MCF 10A (cell line): ENCODE measurements at places on chromosomes 2 and 18. TPM values are rescaled to one million over a fixed set of nuclear protein-coding genes. Genes with fewer than 3 reads are reported as not detected.

GRCh38 chr2:128235581-128235980, 83.1 kb downstream of the HS6ST1 start:
- no peak for DNase-seq
- H3K4me3 ChIP-seq = no peak overlapping the region
- no peaks in the 10 kb centered on the region for H3K36me3 ChIP-seq
- H3K27ac ChIP-seq = no peak overlapping the region
- H3K4me1 ChIP-seq = peaks cover 8% of the 10 kb centered on the region

DNA sequence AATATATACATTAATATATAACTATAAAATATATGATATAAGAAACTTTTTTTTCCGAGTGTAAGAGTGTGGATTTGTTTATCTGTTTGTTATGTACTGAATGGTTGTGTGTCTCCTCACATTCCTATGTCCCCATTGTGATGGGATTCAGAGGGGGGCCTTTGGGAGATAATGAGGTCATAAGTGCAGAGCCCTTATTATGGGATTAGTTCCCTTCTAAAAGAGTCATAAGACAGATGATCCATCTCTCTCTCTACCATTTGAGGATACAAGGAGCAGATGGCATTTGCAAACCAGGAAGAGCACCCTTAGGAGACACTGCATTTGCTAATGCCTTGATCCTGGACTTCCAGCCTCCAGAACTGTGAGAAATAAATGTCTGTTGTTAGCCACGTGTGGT, 30.3 kb upstream of the SAP130 start:
- H3K36me3 ChIP-seq = no peaks in the 10 kb centered on the region
- no peak overlapping the region for H3K4me3 ChIP-seq

GRCh38 chr18:49842656-49843055, 29.3 kb upstream of the ACAA2 start:
- no peak overlapping the region for H3K27ac ChIP-seq
- no peak for DNase-seq
- H3K4me1 ChIP-seq = peaks cover 20% of the 10 kb centered on the region
- no peak overlapping the region for H3K4me3 ChIP-seq
- H3K36me3 ChIP-seq = no peaks in the 10 kb centered on the region
- H3K27me3 ChIP-seq = no peaks in the 10 kb centered on the region

DNA sequence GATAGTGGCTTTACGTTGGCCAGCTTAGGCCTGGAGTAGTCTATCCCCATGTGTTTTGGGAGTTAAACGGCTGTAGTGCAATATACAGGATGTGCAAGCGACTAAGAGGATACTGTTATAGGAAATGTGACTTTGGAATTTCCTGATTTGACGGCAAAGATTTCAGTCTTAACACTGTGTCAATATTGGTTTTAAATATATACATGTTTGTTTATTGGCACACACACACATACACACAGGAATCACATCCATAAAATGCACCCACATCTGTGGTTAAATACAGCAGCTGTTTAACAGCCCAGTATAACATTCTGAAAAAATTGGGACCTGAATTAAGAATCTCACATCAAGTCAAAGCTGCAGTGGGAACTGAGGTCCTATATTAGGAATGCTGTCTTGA, 347.1 kb downstream of the TXNL1 start:
- no peaks in the 10 kb centered on the region for H3K27me3 ChIP-seq
- no peak overlapping the region for H3K4me3 ChIP-seq
- no peaks in the 10 kb centered on the region for H3K4me1 ChIP-seq

DNA sequence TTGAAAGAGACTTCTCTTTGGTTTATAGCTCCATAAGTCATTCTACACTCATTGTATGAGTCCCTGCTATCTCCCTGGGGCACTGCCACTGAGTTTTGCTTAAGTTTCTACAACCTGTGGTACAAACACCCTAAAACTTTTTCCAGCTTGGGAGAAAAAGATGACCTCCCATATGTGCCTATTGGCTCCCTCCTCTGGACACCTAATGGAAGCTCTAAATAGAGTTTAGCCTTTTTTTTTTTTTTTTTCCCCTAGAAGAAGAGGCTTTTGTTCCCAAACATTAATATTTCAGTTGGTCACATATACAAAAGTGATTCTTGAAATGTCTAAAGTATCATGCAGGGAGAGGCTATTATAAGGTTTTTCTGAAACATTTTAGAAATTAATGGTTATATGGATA, 547.2 kb upstream of the TMEFF2 start:
- H3K27ac ChIP-seq = no peak overlapping the region
- no peaks in the 10 kb centered on the region for H3K36me3 ChIP-seq
- DNase-seq = peak; percentile 39

DNA sequence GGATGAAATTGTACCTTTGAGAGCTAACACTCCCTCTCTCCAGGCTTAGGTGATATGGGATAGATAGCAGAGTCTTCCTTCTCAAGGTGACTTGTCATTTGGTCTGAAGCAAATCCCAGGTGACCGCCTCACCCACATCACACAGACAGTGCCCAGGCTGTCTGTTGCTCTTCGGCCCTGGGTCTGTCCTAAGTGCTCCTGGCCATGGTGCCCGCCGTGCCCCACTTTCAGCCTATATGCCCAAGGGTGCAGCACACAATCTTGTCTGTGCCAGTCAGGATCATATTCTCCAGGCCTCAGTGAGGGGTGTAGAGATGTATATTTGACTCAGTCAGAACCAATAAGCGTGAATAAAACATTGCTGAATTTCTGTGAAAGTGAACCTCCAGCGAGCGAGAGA, 326.8 kb downstream of the DYSF start:
- DNase-seq = no peak
- H3K27ac ChIP-seq = no peak overlapping the region
- H3K36me3 ChIP-seq = no peaks in the 10 kb centered on the region
- peaks cover 18% of the 10 kb centered on the region for H3K4me1 ChIP-seq

- no peak overlapping the region for H3K4me3 ChIP-seq
- peak; percentile 85 for DNase-seq
- peaks cover 13% of the 10 kb centered on the region for H3K36me3 ChIP-seq
- H3K27ac ChIP-seq = peak overlapping the region; percentile 33
- H3K27me3 ChIP-seq = no peaks in the 10 kb centered on the region
- peaks cover 12% of the 10 kb centered on the region for H3K4me1 ChIP-seq
Measured at GRCh38 chr2:199303728-199304177, 154.0 kb downstream of the SATB2 start.

DNA sequence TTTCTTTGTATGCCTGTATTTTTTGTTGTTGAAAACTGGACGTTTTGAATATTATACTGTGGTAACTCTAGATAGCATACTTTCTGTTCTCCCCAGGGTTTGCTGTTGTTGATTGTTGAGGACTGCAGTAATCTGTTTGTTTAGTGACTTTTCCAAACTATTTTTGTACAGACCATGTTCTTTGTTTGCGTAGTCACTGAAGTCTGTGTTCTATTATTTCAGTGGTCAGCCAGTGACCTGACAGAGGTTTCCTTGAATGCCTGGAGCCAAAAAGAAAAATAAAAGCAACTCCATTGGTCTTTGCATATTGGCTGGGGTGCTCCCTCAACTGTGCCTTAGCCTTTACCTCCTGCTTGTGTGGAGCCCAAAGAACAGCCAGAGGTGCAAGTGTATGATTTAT, 42.7 kb upstream of the PHLPP1 start:
- peaks cover 8% of the 10 kb centered on the region for H3K4me1 ChIP-seq
- no peak overlapping the region for H3K4me3 ChIP-seq
- no peaks in the 10 kb centered on the region for H3K27me3 ChIP-seq
- DNase-seq = no peak

GRCh38 chr2:41182961-41183360, 731.1 kb upstream of the SLC8A1 start:
- H3K36me3 ChIP-seq = no peaks in the 10 kb centered on the region
- no peak overlapping the region for H3K4me3 ChIP-seq
- peaks cover 46% of the 10 kb centered on the region for H3K27me3 ChIP-seq
- no peak for DNase-seq
- no peaks in the 10 kb centered on the region for H3K4me1 ChIP-seq

DNA sequence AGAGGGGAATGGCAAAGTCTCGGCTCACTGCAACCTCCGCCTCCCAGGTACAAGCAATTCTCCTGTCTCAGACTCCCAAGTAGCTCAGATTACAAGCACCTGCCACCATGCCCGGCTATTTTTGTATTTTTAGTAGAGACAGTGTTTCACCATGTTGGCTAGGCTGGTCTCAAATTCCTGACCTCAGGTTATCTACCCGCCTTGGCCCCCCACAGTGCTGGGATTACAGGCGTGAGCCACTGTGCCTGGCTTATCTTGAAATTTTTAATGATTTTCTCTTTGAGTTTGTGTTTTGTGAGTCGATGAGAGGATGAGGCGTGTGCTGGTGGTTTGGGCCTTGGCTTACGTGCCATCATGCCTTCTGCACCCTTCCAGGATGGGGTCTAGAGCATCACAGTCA, 101.3 kb upstream of the ST3GAL5 start:
- peaks cover 14% of the 10 kb centered on the region for H3K4me1 ChIP-seq
- no peak for DNase-seq
- peaks cover 7% of the 10 kb centered on the region for H3K36me3 ChIP-seq
- no peak overlapping the region for H3K27ac ChIP-seq

- H3K4me3 ChIP-seq = no peak overlapping the region
- peaks cover 19% of the 10 kb centered on the region for H3K4me1 ChIP-seq
- H3K36me3 ChIP-seq = peaks cover 23% of the 10 kb centered on the region
- H3K27me3 ChIP-seq = no peaks in the 10 kb centered on the region
- DNase-seq = no peak
- peak overlapping the region; percentile 63 for H3K27ac ChIP-seq
Measured at GRCh38 chr2:159065313-159065712, 96.9 kb downstream of the TANC1 start.

- H3K27me3 ChIP-seq = no peaks in the 10 kb centered on the region
- H3K4me1 ChIP-seq = peaks cover 30% of the 10 kb centered on the region
- peak; percentile 18 for DNase-seq
- H3K4me3 ChIP-seq = no peak overlapping the region
- peaks cover 1% of the 10 kb centered on the region for H3K36me3 ChIP-seq
Measured at GRCh38 chr18:58080451-58080850, 36.4 kb downstream of the NEDD4L start.

DNA sequence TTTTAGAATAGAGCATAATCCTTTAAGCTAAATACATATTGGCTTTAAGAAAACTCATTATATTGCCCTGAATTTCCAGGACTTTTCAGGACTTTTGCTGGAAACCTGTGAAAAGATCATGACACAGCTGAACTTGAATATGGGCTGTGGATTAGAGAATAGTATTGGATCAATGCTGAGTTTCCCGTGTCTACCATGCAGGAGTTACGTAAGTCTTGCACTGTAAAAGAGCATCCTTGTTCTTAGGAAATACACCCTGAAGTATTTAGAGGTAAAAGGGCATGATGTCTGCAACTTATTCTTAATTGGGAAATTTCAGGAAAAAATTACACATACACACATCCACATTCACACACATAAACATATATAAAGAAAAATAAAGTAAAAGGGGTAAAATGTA, 82.1 kb downstream of the ZFP36L2 start:
- H3K4me3 ChIP-seq = no peak overlapping the region
- H3K27ac ChIP-seq = no peak overlapping the region
- DNase-seq = peak; percentile 51
- H3K36me3 ChIP-seq = no peaks in the 10 kb centered on the region

GRCh38 chr2:120350080-120350479, 4.1 kb downstream of the INHBB start:
- no peak for DNase-seq
- H3K4me1 ChIP-seq = peaks cover 9% of the 10 kb centered on the region
- H3K27me3 ChIP-seq = peaks cover 21% of the 10 kb centered on the region
- no peak overlapping the region for H3K27ac ChIP-seq
- no peaks in the 10 kb centered on the region for H3K36me3 ChIP-seq
- H3K4me3 ChIP-seq = no peak overlapping the region

GRCh38 chr2:84495539-84496146, 20.7 kb upstream of the DNAH6 start:
- peak; percentile 72 for DNase-seq
- H3K4me1 ChIP-seq = peaks cover 21% of the 10 kb centered on the region
- H3K36me3 ChIP-seq = no peaks in the 10 kb centered on the region
- no peaks in the 10 kb centered on the region for H3K27me3 ChIP-seq

DNA sequence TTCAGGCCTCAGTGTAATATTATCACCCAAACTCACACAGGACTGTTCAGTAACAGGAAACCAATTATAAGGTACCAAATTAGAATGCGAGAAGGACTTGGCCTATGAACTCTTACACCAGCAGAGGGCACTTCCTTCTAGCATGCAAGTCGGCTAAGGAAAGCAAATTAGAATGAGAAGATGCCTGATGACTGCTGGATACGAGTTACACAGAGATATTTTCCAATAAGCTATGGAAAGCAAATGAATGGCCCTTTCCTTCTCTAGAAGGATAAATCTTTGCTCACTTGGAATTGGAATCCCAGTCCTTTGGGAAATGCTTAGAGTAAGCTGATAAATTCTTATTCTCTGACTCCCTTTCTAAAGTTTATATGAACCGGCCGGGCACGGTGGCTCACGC, 109.8 kb downstream of the AP1S3 start:
- no peaks in the 10 kb centered on the region for H3K27me3 ChIP-seq
- peak; percentile 80 for DNase-seq

DNA sequence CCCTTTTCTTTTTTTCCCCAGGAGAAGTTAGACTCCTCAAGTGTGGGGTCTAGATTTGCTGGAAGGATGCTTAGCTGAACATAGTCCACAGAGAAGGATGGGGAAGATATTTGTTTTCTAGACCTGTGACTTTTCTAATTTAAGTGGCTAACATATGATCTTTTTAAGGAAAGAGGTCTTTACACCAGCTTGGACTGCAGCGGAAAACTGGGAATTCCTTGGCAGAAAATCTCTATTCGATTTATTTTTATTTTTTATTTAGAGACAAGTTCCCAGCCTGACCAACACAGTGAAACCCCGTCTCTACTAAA, 148.4 kb downstream of the MYCN start:
- H3K27me3 ChIP-seq = no peaks in the 10 kb centered on the region
- H3K4me3 ChIP-seq = no peak overlapping the region
- H3K4me1 ChIP-seq = no peaks in the 10 kb centered on the region
- DNase-seq = no peak
- H3K27ac ChIP-seq = no peak overlapping the region
- no peaks in the 10 kb centered on the region for H3K36me3 ChIP-seq

DNA sequence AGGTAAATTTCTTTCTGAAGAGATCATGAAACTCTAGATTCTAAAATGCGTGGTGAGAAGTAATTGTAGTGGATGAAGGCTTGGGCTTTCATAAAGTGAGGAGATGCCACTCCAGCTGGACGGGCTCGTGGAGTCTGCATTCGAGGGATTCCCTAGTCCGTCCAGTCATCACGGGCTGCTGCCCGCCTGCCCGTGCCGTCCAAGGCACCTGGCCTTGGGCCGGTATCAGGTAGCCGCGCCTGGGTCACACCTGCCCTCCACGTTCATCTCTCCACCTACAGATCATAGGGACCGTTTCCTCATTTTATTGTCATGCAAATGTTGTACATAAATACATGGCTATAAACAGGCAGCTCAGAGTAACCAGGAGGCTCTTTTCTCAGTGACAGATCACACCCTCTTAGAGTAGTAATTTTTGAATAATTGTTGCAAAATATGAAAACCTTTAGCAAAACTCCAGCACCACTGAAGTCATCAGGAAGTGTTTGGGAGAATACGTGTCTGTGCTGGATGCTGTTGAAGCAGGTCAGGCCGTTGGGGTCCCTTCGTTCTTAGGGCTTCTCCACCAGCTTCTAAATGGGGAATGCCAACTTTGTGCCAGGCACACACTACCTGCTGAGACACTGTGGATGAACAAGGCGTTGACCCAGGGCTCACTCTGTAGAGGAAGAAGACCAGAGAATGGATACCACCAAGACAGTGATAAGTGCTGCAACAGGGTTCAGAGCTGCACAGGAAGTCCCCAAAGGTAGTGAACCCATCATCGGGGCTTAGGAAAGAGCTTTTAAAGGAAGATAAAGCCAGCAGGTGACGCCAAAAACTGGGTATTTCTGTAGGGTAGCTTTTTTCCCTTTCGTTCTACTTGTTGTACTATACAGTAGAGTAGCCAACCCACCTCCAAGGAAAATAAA, 112.5 kb downstream of the FAM210A start:
- peaks cover 6% of the 10 kb centered on the region for H3K4me1 ChIP-seq
- DNase-seq = no peak
- peaks cover 42% of the 10 kb centered on the region for H3K27me3 ChIP-seq
- no peaks in the 10 kb centered on the region for H3K36me3 ChIP-seq

KANSL3 gene
- 36.0 and 41.4 TPM in 2 replicates for total RNA-seq

GPR55 gene
- not detected in 2 replicates for total RNA-seq

TTC39C gene
- 11.4 and 12.9 TPM in 2 replicates for total RNA-seq
